ENCODE measurements at places on chromosomes 5 and 9.

- no peak for DNase-seq
These were observed 22.4 kb upstream of the ASTN2 start for GRCh38 chr9:117437283-117437682.

GRCh38 chr9:114034661-114035062, 43.4 kb downstream of the AMBP start:
- no peak for DNase-seq

DNA sequence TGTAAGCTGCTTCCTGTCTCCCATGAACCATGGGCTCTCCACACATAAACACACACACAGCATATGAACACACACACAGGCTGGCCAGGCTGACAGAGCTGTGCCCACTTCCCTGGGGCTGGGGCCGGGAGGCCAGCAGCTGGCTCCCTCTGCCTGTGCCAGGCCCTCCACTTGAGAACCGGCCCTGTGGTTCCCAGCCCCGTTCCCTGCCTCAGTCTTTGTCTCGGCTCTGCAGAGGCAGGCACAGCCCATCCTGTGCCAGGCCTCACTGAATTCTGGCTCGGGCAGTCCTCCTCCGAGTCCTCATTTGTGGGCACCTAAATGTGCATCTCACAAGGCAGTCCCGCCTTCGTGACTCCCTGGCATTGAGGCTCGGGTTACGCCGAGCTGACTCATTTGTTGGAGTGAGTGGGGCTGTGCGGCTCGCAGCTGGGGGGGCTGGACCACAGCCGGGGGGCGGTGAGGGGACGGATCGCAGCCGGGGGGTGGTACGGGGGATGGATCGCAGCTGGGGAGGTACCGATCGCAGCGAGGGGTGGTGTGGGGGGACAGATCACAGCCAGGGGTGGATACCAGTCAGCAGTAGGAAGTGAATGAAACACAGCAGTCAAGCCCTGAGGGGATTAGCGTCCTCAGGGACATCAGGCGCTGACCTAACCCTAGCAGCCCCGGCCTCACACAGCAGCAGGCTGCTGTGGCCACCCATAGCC, 72.3 kb downstream of the PSMB7 start:
- DNase-seq, result no peak

DNA sequence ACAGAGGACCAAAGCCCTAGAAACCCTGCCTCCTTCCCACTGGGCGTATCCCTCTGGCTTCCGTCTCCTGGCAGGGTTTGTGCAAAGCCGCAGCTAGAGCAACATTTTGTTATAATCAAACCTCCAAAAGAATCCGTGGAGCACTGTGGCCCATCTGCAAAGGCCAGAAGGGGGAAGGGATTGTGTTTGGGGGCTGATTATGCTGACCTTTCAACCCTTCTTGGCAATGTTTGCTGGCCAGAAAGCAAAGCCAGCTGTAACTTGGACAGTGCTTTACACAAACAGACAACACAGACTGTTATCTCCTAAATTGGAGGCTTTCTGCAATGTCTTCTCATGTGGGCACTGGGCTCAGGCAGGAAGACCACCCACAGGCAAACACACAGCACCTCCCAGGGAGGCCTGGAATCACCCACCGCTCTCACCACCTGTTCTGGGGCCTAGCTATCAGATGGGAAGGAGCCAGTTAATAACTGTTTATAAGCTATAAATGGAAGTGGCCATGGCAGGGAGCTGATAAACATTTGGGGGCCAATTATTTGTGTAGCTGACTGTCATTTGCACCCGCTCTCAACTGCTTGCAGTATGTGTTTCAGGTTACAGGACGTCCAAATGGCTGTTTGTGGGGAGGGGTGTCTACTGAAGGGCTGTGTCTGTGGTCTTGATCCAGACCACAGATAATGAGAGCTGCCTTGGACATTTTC, 121.6 kb upstream of the ERCC6L2 start:
- no peak for DNase-seq

DNA sequence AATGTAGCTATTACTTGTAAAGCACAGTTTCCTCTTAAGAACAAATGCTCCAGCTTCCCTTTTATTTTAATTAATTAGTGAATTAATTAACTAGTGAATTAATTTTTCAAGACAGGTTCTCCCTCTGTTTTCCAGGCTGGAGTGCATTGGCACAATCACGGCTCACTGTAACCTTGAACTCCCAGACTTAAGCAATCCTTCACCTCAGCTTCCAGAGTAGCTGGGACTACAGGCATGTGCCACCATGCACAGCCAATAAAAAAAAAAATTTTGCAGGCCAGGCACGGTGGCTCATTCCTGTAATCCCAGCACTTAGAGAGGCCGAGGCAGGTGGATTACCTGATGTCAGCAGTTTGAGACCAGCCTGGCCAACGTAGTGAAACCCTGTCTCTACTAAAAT, 44.1 kb downstream of the FCHO2 start:
- no peak for DNase-seq

DNA sequence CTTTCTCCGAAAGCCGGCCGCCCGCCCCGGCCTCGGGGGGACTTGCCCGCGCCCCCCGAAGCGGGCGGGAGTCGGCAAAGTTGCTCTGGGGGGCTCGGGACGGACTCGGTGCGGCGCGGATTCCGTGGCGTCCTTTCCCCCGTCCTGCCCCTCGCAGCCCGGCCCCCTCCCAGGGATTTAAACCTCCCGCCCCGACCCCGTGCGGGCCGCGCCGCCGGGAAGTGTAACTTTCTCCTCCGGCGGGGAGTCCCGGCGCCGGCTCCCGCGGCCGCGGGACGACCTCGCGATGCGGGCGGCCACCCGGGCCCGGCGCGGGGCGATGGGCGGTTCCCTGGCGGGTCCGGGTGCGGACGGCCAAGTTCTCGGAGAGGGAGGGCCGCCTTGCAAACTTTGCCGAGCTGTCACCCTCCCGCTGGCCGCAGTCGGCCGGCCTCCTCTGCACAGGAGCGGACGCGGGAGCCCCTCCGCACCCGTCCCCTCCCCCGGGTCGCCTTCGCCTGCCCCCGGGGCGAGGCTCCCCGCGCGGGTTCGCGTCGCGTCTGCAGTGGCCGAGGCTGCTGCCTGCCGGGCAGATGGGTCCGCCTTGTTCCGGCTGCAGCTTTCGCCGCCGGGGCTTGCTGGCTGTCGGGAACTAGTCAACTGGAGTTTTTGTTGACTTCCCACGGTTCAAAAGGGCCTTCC, 732 bp downstream of the PBX3 start:
- peak; percentile 29 for DNase-seq

DNA sequence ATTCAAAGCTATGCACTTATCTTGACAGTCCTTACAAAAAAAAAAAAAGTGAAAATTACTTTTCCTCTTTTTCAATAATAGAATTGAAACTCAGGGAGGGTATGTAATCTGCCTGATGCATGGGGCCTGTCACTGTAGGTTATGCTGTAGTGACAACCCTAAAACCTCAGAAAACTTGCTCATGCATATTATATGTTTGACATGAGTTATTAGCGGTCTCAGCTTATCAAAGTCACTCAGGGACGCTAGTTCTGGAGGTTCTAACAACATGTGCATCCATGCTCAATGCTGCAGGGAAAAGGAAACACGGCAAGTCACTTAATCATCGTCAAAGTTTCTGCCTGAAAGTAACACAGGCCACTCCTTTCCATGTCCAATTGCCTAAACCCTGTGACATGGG, 78.4 kb upstream of the TMEM252 start:
- DNase-seq, result no peak

DNA sequence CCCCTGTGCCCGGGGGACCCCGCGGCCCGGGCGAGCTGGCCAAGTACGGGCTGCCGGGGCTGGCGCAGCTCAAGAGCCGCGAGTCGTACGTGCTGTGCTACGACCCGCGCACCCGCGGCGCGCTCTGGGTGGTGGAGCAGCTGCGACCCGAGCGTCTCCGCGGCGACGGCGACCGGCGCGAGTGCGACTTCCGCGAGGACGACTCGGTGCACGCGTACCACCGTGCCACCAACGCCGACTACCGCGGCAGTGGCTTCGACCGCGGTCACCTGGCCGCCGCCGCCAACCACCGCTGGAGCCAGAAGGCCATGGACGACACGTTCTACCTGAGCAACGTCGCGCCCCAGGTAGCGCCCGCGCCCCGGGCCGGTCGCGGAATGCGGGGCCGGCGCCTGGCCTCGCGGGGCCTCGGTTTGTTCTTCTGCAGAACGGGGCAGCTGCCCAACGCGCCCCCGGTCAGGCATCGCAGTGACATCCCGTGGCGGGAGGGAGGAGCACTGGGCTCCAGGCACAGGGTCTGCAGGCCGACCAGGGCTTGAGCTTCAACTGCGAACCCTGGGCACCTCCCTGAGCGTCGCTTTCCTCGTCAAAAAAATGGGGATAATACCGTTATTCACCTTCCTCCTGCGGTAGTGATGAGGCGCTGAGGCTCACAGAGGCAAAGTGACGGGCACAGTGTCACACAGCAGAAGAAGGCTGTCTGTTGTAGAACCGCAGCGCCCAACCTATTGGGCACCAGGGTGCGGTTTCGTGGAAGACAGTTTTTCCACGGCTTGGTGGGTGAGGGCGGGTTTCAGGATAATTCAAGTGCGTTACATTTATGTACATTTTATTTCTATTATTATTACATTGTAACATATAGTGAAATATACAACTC, 777 bp downstream of the ENDOG start:
- peak; percentile 44 for DNase-seq

DNA sequence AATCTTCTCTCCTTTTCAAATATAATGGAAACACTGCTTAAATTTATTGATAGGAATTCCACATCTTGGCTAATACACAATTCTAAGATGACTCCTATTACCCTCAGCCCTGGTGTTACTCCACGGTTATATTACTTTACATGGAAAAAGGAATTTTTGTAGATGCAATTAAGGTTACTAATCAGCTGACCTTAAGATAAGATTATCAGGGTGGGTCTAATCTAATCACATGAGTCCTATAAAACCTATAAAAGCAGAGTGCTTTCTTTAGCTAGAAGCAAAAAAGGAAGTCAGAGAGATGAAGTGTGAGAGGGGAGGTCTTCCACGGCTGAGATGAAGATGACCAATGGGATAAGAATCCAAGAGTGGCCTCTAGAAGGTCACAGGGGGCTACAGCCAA, 268.6 kb downstream of the PDE4D start:
- DNase-seq, result no peak

- peak; percentile 37 for DNase-seq
These were observed 6.6 kb upstream of the FBP2 start for GRCh38 chr9:94600258-94600657.

DNA sequence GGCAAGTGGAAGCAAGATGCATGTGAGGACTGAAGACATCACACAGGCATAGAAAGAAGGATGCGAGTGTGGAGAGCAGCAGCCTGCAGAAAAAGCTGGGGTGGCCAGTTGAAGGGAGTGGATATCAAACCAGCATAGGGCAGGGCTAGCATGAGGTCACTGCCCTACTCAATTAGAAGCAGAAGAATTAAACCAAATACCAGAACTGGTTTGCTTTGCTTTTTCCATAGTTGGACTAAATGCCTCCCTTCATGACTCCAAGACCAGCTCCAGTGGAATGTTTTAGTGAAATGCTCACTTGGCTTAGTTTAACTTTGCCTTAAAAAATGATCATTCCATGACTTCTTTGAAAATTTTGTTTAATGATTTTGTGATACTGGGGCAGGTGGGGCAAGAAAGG, 45.8 kb downstream of the TMEM167A start:
- no peak for DNase-seq

DNA sequence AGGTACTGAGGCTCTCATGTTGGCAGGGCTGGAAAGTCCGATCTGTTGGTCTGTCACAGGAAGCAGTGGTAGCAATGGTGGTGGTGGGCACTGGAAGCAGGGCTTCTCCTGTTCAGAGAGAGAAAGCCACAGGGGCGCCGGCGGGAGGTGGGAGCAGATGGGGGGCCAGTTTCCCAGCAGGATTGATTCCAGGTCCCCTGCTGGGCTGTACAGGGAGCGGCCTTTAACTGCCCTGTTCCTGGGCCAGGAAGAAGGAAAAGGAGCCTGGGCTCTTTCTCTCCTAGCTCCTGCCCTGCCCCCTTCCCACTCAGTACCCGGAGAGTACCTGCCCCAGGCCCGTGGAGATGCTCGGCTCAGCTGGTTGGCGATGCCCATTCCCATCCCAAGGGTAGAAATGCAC, 2.6 kb upstream of the DAB2IP start:
- DNase-seq, result no peak

DNA sequence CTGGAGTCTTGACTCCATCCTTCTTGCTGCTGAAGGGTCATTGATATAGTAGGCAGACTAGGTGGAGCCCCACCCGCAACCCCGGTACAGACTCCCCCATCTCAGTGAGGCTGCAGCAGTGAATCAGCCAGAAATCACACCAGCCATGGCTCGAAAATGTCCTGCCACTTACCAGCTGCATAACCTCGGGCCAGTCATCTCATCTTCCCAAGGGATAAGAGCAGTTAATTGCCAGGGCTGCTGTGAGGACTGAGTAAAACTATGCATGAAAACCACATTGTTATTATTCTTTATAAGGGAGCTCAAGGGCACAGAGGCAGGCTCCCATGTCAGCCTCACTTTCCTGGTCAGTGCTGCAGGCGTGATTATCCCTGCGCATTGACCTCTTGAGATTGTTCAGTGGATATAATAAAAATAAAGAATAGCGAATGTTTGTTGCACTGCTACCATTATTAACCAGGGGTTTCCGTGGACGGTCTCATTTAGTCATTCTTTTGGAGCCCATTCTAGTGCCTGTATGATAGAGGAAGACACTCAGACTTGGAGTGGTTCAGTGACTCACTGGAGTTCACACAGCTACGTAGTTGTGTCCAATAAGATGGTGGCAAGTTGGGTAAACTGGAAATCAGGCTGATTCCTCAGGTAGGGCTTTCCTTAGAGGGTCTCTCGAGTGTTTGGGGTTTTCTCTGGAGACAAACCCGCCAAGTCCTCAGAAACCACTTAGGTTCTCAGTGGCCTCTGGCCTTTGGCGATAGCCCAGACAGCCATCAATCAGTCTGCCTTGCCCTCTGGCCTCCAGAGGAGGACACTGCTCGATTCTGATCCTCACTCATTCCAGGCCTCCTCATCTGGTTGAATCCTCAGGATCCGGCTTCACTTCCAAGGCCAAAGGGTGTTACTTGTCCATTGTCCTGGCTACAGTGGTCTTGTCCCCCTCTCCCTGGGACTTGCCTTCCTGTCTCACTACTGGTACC, 39.9 kb downstream of the COL15A1 start:
- DNase-seq, result no peak

GRCh38 chr5:137279521-137280231, 219.4 kb downstream of the SPOCK1 start:
- DNase-seq, result no peak

GRCh38 chr9:107767711-107768110, 278.1 kb upstream of the KLF4 start:
- DNase-seq, result no peak

DNA sequence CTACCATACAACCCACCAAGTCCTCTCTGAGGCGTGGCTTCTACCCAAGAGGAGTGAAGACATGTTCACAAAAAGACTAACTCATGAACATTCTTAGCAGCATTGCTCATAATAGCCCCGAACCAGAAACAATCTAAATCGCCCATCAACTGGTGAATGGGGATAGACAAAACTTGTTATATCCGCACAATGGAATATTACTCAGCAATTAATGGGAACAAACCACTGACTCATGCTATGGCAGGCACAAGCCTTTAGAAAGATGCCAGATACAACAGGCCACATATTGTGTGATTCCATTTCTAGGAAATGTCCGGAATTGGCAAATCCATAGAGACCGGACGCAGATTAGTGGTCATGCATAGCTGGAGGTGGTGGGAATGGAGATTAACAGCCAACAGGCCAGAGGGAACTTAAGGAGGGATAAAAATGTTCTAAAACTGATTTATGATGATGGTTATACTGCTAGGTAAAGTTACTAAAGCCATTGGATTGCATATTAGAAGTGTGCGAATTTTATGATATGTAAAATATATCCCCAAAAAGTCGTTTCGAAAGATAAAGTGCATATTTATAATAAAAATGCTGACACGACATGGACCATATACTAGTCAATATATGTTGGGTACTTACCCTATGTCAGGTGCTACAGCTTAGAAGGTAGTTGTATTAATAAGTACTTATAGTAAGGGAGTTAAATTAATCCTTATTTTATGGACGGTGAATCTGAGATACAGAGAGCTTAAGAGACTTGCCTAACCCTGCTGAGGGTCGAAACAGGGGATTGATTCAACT, 55.4 kb downstream of the LHX2 start:
- no peak for DNase-seq
